Fibroblast of skin of left biceps (primary cell): ENCODE measurements at places on chromosomes 12 and 14.

- DNase-seq: no peak
Measured at GRCh38 chr12:45435945-45436710, 220.2 kb downstream of the ANO6 start.

DNA sequence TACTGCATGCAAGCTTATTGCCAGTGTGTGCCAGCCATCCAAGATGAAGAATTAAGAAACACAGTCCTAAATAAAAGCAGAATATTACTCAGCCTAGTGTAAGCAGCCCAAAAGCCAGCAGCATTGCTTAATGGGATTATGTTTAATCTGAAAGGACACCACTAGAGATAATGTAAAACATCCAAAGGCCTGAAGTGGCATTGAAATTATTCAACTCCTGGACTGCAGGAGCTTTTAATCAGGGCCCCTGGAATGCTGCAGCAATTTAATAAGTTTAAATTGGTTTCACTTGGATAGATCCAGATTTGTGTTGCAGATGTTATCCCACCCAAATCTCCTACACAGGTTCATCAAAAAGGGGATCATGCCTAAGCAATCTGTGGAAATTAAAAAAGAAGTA is 193.0 kb downstream of the C12orf50 start:
- no peak for DNase-seq

- no peak for DNase-seq
Measured at GRCh38 chr14:104506461-104507253, 72.9 kb upstream of the C14orf180 start.

GRCh38 chr12:38711054-38711453 is 194.3 kb downstream of the CPNE8 start:
- DNase-seq: no peak

GRCh38 chr12:52215587-52216031 is 17.4 kb upstream of the KRT7 start:
- no peak for DNase-seq

DNA sequence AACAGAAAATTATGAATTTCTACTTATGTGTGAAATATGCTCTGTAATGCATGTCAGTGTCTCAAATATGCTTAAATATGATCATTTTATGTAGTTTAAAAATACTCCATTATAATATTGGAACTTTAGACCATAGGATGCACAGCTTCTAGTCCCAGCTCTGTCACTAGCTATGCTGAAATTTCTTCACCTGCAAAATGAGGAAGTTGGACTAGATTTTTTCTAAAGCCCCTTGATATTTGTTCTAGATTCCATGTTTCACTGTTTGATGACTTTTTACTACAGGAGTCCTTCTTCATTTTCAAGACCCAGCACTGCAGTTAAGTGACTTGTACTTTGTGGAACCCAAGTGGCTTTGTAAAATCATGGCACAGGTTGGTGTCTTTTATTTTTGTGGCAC is 90.1 kb downstream of the LRRK2 start:
- no peak for DNase-seq

GRCh38 chr12:119302451-119303080 is 32.0 kb upstream of the CCDC60 start:
- no peak for DNase-seq

- DNase-seq: no peak
Measured at GRCh38 chr12:121766290-121767039, 27.0 kb downstream of the RHOF start.

- no peak for DNase-seq
Measured at GRCh38 chr12:3016191-3016590, 57.0 kb downstream of the TEAD4 start.

DNA sequence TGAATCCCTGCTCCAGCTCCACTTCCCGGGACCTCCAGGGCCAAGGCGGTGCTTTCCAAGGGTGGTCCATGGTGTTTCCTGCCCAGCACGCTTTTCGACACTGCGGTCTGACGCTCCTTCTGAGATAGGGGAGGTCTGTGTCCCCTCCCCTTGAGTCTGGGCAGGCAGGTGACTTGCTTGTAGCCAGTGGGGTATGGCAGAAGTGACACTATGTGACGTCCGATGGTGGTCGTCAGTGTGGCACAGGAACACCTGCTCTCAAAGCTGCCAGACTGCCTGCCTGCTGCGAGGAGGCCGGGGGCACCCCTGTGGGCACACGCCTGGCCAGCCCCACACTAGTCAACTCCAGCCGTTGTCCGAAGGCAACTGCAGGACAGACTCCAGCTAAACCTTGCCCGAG is 16.0 kb upstream of the TRAF3 start:
- DNase-seq: no peak

- no peak for DNase-seq
Measured at GRCh38 chr14:36226164-36226563, 49.6 kb upstream of the PTCSC3 start.

DNA sequence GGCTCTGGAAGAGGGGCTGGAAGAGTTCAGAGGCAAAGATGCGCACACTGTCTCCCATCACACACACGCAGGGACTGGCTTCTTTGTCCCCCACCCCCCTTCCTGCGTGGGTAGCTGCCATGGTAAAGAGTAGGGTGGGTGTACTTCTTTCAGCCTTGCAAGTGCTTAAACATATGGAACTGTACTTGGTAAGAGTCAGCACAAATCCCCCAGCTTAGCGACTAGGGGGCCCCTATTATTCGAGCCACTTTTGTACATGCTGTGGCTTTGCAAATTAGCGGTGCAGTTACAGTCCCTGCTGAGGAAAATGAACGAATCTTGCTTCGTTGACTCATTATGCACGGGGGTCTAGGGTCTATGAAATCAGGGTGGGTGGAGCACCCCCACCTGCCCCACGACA is 123.8 kb downstream of the AACS start:
- DNase-seq: no peak

- no peak for DNase-seq
Measured at GRCh38 chr12:9605483-9605882, 2.2 kb downstream of the KLRB1 start.

DNA sequence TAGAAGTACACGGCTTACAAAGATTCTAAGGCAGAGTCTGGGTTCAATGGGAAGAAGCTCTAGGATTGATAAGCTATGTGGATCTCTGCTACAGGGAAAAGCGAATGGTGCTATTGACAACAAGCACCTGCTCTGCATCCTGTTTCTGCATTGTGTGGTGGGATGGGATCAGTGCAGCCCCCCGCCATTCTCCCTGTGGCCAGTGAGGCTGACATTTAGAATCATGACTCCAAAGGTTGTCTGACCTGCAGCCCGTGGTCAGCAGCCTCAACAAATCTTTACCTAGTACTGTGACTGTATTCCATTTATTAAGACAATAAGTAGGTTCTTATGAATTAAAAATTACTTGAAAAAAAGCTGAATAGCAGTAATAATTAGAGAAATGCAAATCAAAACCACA is 1477.0 kb upstream of the TMEM132C start:
- DNase-seq: no peak

DNA sequence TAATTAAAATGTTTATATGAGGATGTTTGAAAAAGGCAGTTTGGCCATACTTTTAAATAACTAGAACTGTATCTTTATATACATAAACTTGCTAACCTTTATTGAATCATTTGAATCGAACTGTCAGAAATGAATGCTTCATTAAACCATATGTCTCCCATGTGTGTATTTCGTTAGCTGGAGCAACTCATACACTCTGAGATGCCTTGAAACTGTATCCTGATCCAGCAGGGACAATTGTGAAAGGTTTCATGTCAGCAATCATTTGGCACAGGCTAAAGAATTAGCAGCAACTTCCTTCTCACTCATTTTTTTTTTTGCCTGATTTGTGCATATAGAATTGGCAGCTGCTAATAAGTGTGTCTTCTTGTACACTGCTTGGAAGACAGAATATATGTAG is 109.9 kb downstream of the NAV3 start:
- peak; percentile 58 for DNase-seq

DNA sequence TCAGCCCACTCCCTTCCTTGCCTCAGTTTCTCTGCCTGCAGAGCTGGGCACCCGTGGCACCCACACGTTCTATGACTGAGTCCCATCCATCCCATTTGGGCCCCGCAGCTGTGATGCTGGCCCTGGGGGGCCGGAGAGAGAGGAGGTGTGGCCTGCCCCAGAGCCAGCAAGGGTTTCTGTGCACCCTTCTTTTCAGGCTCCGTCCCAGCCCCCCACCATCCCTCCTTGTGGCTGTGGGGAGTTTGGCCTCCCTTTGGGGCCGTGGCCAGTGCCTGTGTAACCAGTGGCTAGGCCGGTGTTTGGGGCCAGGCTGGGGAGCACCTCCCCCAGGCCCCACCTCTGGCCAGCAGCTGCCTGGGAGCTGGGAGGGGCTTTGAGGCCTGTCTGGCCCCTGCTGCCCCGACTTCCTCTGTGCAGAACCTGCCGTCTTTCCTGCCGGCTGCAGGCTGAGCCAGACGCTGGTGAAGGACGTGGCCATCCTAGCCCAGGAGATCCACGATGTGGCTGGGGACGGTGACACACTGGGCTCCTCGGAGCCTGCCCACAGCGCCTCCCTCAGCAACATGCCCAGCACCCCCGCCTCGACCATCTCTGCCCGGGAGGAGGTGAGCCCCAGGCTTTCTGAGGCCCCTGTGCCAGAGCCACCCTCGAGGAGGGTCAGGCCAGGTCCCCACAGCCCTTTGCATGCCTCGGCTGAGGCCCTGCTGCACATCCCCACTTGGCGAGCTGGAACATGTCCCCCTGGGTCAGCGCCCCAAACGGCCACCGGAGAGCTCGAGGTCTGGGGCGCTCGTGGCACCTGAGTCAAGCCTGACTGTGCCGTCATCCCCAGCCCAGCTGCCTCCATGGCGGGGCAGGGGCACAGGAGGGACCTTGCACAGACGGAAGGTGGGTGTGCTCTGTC is 27.7 kb downstream of the CEP170B start:
- no peak for DNase-seq

- DNase-seq: peak; percentile 41
Measured at GRCh38 chr12:20183563-20183962, 184.8 kb upstream of the PDE3A start.

- peak; percentile 36 for DNase-seq
Measured at GRCh38 chr12:51686727-51687126, 95.7 kb downstream of the SCN8A start.

DNA sequence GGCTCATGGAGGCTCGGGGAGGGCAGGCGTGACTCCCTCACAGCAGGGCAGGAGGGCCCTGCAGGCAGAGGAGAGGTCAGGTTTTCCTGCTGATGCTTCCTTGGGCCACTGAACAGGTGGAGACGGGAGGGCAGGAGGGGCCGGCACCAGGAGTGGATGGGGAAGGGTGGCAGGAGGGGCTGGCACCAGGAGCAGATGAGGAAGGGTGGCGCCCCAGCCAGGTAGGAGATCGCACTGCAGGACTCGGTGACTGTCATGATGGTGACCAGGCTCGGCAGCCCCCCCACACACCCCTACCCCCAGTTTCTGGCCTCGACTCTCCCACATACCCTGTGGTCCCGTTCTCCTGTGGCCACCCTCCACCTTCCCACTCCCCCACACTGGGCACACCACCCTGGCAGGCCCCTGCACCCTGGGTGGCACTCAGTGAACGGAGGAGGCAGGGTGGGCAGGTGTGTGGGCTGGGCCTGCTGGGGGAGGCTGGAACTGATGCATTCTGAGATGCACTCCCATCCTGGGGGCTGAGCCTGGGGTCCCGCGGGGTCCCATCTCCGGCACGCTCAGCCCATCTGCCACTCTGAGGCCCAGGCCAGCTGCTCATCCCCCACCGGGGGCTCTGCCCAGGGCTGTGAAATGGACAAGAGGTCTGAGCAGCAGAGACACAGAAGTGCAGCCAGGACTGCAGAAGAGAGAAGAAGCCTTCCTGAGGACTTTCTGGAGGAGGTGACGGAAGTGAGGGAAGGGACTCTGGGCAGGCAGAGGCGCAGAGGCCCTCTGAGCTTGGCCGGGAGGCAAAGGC is 2.8 kb downstream of the NUDT14 start:
- no peak for DNase-seq

DNA sequence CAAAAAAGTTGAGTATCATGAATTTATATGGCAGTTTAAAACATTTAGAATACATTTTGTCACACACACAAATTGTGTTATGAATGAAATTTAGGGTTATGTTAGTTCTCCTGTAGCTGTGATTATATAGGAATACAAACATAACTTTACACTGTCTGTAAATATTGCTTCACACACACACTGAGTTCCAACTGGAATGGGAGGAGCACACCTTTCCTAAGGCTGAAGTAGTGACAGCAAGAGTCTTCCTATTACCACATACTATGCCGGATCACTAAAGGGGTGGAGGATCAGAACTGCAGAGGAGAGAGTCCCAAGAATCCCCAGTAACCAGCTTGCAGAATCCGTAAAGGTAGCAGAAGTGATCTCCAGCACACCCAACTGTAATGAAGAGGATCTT is 63.7 kb downstream of the DNAI7 start:
- DNase-seq: no peak

- no peak for DNase-seq
Measured at GRCh38 chr12:78407722-78408121, 456.9 kb upstream of the SYT1 start.

DNA sequence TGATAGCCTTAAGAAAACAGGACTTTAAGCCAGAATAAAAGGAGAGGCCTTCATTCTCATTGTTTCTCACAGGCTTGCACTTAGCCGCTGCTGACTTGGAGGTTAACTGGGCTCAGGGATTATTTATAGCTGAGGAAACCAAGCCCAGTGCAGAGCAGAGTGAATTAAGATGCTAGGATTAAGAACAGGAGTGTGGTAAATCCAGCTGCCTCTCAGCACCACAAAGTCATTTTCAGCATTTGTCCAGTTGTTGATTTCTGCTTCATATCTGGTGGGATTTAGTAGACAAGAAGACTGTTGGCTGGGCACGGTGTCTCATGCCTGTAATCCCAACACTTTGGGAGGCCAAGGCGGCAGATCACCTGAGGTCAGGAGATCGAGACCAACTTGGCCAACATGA is 14.3 kb upstream of the KRT73 start:
- no peak for DNase-seq

DNA sequence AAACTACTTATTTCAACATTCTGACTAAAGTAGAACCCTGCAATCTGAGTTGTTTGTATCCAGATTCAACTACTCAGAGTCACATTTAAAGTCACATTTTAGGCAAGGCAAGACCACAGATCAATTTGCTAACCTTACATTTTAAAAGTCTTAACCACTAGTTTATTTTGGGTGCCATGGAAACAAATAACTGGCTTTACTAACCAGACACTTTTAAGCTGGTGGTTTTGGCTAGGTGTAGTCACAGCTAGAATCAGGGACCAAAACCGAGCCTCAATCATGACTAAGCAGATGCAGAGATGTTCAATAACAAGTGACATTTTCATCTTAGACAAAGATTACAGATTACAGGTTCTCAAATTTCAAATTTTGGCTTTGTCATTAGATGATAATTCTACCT is 115.3 kb downstream of the PDE6H start:
- DNase-seq: no peak
